ENCODE measurements at places on chromosomes 3 and 15.

DNA sequence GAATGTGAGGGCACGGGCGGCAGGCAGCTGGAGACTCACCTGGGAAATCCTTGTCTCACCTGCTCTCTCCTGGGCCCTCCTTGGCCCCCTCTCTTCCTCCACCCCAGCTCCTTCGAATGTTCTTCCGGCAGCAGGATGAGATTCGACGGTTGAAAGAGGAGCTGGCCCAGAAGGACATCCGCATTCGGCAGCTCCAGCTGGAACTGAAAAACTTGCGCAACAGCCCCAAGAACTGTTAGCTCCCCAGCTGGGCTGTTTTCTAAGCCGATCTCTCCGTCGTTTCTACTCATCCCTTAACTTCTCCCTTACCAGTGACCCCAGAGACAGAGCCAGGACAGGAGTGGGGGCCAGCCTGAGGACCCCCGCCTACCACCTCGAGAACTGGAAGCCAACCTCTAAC, 95.0 kb downstream of the ANP32A start:
- no peak for DNase-seq

DNA sequence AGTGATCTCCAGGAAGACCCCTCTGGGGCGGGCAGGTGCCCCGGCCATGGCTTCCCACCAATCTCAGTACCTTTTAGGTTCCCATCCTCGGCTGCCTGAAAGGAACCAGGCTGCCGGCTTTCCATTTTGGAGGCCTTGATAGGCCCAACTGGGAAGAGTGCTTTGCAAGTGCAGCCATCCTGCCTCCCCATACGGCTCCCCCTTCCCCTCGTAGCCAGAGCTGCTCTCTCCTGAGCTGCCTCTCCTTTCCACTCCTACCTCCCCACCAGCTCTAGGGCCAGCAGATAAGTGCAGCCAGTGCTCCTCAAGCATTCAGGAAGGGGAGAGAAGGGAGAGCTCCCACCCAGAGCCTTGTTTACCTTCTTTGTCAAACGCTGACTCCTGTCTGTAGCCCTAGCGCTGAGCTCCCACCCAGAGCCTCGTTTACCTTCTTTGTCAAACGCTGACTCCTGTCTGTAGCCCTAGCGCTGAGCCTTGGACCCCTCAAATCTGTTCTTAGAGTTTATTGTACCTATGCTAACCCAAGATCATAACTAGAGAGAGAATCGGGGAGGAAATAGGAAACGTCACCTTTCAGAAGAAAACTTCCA, 133.0 kb downstream of the LRRK1 start:
- no peak for DNase-seq

DNA sequence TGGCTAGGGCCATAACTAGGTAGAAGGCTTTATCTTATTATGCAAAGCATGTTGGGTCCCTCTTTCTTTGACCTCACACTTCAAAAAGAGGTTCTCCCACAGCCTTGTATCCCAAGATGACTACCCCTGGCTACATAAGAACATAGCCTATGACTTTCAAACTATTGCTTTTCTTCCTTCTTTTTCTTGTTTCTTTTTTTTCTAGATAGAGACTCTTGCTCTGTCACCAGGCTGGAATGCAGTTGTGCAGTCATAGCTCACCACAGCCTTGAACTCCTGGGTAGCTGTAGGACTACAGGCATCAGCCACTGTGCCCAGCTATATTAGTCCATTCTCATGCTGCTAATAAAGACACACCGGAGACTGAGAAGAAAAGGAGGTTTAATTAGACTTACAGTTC, 47.2 kb downstream of the DIPK2A start:
- DNase-seq: no peak

GRCh38 chr3:71067977-71068654, 515.4 kb downstream of the FOXP1 start:
- no peak for DNase-seq

- peak; percentile 91 for DNase-seq
Observed at GRCh38 chr15:65818927-65819562, 27.0 kb upstream of the DENND4A start.

DNA sequence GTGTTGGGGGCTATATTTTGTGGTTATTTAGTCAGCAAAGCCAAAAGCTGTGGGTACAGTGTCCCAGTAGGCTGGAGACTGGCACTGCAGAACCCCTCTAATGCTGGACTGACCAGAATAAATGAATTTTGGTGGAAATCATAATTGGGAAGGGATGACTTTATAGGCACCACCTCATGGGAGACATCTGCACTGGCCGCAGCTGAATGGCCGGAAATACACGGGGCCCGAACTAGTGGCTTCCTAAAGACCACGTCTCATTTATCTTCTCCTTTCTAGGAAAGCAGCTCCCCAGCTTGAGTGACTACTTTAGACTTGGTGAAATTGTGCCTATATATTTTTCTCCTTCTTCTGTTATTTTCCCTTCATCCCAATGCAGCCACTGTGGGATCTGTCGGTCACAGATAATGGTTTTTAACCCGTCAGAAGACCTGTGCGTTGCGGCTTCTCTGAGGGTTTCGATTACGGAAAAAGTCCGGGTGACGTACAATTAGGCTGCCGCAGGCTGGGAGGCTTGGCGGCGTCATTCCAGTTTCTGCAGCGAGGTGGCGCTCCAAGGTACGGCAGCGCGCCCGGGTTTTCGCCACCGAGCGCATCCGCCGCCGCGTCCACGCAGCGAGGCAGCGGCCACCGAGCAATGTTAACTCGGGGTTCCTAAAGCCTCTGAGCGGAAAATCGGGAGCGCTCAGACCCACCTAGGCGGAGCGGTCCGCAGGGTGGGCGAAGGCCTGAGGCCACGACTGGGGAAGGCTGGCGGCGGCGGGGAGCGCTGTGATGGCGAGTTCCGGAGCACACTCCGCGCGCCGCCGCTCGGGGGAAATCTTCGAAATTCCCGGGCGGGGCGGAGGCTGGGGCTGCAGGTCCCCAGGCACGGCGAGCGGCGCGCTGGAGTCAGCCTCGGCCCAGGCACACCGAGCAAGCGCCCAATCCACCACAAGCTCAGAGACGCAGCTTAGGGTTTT, 26.3 kb downstream of the NR2F2 start:
- peak; percentile 96 for DNase-seq

DNA sequence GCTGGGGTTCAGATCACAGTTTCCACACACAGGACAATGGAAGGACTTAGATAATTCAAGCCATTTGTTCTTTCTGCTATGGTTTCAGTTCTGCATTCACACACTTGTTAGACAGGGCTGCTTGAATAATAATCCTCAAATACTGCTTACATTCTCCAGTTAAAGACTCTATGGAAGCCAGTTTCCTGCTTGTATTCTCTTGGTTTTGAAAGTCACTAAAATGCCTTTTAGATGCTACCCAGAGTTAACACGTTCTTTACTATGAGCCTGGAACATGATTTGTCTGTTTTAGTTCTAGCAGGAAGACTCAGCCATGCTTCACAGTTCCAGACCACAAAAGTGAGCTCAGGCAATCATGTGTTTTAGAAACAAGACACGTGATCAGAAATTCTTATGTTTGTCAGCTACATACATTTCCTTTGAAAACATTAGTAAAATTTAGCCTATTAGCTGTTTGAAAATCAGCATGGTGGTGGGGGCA, 152.4 kb downstream of the LEKR1 start:
- peak; percentile 54 for DNase-seq

GRCh38 chr3:119582178-119582577, 2.9 kb downstream of the ADPRH start:
- DNase-seq: no peak

DNA sequence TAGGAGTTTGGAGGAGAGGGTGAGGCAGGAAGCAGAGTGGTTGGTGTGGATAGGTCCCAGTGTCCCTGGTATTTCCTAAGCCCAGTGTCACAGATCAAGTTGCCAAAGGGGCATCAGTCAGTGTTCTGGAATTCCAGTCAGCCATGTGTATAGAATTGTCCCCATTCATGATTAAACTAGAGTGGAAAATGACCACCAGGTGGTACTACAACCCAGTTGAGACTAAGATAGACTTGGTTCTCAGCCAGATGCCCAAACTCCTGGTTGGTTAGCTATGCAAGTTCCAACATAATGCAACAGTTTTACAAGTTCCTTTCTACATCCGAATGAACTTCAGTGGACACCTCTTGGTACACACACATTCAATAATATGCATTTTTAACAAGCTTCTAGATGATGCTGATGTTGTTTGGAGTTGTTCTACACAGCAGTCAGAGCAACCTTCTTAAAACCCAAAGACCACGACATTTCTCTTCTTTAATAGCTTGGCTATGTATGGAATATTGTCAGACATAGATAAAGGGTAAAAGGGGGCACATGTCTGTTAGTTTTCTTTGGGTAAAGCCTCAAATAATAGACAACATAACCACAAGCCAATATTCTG, 8.4 kb upstream of the ATR start:
- DNase-seq: peak; percentile 85

GRCh38 chr3:137110392-137110996, 152.7 kb downstream of the IL20RB start:
- peak; percentile 55 for DNase-seq

DNA sequence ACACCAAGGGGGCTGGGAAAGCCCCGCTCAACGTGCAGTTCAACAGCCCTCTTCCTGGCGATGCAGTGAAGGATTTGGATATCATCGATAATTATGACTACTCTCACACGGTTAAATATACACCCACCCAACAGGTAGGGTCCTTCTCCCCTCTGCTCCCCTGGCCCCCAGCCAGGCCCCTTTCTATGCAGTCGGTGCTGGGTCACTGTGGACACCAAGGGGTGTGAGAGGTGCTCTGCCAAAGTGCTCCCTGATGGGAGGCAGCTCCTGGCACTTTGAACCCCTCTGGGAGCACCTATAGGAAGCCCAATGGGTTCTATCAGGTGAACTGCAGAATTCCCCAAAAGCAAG, 98.6 kb downstream of the DNASE1L3 start:
- no peak for DNase-seq

GRCh38 chr15:41882689-41883483, 11.0 kb downstream of the SPTBN5 start:
- no peak for DNase-seq

- no peak for DNase-seq
Observed at GRCh38 chr3:67509471-67510075, 144.8 kb downstream of the SUCLG2 start.

- DNase-seq: peak; percentile 0
Observed at GRCh38 chr3:193744048-193744821, 151.2 kb downstream of the OPA1 start.

- DNase-seq: no peak
Observed at GRCh38 chr3:194828116-194828515, 142.4 kb downstream of the FAM43A start.

DNA sequence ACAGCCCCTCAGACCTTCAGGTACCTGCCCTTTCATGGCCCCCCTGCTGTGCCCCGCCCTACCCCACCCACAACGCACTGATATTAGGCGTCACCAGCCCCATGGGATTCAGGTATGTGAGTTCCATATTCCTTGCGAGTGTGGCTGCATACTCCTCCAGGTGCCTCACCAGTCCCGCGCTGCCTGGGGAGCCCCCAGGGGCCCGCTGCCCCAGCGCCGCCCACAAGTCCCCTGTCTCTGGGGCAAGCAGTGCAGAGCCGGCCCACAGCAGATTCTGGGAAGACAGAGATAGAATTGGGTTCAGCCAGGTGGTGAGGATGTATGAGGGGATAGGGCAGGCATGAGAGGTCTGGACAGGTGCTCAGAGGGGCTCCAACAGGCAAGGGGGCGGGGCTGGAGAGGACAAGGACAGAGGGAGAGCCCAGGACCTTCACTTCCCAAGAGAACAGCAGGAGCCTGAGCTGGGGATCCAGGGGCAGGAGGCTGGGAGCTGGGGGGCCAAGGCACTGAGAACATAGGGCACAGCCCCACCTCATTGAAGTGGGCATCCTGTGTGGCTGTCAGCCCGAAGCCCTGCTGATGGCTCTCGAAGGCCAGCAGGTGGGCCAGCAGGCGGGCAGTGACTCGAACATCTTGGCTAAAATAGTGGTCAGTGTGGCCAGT, 13.1 kb upstream of the SLC26A6 start:
- DNase-seq: no peak

GRCh38 chr15:91874171-91874570, 20.7 kb downstream of the SLCO3A1 start:
- no peak for DNase-seq

DNA sequence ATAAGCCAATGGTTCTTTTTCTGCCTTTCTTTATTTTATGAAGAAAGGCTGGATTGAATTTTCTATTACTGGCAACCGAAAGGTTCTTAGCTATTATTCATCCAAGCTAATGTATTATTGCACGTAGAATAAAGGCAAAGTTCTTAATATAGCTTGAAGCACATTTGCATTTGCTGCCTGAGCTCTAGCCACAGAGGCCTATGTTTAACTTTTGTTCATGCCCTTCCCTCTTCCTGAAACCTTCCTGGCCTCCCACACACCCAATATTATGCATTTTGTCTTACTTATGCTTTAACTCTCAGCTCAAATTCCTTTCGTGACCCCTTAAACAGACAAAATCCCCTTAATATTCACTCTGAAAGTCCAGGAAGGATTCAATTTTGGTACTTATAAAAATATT, 71.0 kb upstream of the ZNF280D start:
- DNase-seq: no peak

DNA sequence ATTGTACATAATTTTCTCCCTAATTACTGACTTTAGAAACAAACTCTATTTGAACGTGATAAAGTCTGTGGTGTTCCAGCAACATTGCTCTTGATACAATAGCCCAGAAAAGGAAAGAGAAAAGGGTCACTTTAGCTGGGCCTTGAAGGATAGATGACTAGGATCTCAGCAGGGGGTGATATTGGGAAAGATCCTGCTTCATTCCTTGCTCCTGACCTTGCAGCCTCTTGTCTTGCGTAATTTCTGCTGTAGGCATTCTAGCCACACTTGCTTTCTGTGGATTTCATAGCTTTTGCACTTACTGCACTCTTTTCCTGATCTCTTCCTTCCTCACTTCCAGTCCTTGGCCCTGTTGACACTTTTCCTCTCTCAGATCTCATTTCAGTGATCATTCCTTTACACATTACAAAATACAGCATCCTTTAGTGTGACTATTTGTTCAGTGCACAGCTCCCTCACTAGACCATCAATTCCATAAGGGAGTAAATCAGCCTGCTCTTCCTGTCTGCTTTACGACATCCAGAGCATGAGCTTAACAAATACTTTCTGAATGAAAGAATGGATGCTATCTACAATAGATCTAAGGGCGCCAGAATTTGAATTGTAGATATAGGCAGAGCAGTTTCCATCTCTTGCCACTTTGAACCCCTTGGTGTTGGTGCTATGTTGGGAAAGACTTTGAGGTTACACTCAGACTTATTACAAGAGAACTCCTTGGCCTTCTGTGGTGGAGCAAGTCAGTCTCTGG, 559.6 kb upstream of the MDFIC2 start:
- no peak for DNase-seq

DNA sequence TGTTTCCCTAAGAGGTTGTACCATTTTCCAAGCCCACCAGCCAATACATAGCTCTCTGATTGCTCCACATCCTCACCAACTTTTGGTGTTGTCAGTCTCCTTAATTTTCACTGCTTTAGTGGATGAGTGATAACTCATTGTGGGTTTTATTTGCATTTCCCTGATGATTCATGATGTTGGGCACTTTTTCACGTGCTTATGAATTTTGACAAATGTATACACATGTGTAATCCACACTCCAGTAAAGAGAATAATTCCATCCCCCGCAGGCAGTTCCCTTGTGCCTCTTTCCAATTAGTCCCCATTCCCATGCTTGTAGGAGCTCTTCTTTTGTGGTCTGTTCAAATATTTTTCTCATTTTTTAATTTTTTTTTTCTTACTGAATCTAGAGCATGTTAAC, 52.4 kb downstream of the ANP32A start:
- DNase-seq: no peak

GRCh38 chr15:50009634-50010033, 109.4 kb downstream of the ATP8B4 start:
- DNase-seq: no peak
